Chondrocyte (in vitro differentiated cells): ENCODE measurements at places on chromosomes 7 and 10. TPM values are rescaled to one million over a fixed set of nuclear protein-coding genes. Genes with fewer than 3 reads are reported as not detected.
A peak's percentile ranks its signal among the peaks of the same experiment; 100 is the strongest.

- H3K4me1 ChIP-seq: peaks cover 10% of the 10 kb centered on the region
- no peak for DNase-seq
- H3K4me3 ChIP-seq: no peak overlapping the region
- peak overlapping the region; percentile 79 for H3K27ac ChIP-seq
These were observed 36.3 kb downstream of the DRGX start for GRCh38 chr10:49359349-49360270.

- no peak overlapping the region for H3K4me3 ChIP-seq
- peaks cover 20% of the 10 kb centered on the region for H3K27me3 ChIP-seq
- no peak overlapping the region for H3K27ac ChIP-seq
- DNase-seq: no peak
- no peaks in the 10 kb centered on the region for H3K36me3 ChIP-seq
These were observed 440 bp downstream of the CTNNA3 start for GRCh38 chr10:67695555-67695954.

DNA sequence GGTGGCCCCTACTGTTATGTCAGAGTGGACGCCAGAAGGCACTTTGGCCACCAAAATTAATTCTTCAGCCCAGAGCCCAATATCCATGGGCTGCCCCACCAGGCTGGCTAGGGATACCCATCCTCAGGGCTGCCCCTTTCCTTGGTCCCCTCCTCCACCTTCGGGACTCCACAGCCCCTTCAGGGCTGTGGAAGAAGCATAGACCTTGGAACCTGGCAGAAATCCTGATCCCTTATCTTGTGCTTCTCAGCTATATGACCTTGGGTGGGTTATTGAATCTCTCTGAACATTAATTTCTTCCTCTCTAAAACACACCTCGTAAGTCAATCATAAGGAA lies 499 bp upstream of the TMUB1 start:
- H3K36me3 ChIP-seq: no peaks in the 10 kb centered on the region
- no peak overlapping the region for H3K27ac ChIP-seq
- peaks cover 45% of the 10 kb centered on the region for H3K4me1 ChIP-seq
- DNase-seq: no peak
- peak overlapping the region; percentile 94 for H3K4me3 ChIP-seq

- H3K4me1 ChIP-seq: no peaks in the 10 kb centered on the region
- no peaks in the 10 kb centered on the region for H3K27me3 ChIP-seq
- DNase-seq: no peak
- no peak overlapping the region for H3K4me3 ChIP-seq
- peaks cover 2% of the 10 kb centered on the region for H3K36me3 ChIP-seq
These were observed 32.5 kb downstream of the C10orf143 start for GRCh38 chr10:130078120-130078519.

DNA sequence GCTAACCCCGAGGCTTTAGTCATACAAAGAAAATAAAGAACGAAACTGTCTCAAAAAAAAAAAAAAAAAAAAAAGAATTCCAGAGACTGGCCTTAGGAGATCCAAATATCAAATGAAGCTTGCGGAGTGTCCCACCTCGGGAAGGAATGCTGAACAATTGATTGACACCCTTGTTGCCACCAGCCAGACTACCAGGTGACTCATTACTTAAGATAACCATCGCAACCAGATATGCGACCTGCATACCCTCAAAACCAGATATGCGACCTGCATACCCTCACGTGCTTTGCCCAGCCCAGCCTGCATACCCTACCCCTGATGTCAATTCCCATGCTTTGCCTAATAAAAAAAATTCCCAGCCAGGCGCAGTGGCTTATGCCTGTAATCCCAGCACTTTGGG lies 2.7 kb upstream of the PRKRIP1 start:
- H3K4me3 ChIP-seq: no peak overlapping the region
- no peaks in the 10 kb centered on the region for H3K27me3 ChIP-seq
- no peak for DNase-seq
- H3K36me3 ChIP-seq: peaks cover 2% of the 10 kb centered on the region
- peaks cover 19% of the 10 kb centered on the region for H3K4me1 ChIP-seq

DNA sequence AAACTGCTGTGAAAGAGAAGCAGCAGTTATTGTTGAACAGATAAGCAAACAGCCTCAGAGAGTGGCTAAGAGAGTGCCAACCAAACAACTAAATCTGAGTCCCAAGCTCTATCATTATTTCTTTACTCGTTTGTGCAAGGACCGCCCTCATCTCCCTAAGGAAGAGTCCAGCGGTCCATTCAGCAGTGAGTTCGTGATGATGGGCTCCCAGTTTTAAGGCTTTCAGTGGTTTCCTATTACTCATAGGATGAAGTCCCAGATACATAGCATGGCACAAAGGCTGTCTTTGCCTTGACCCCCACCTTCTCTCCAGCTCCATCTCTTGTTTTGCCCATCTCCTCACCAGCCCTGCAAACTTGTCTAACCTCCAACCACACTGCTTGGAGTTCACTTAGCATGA lies 24.3 kb upstream of the PDE1C start:
- H3K27ac ChIP-seq: peak overlapping the region; percentile 86
- H3K27me3 ChIP-seq: no peaks in the 10 kb centered on the region
- no peak for DNase-seq
- H3K36me3 ChIP-seq: no peaks in the 10 kb centered on the region
- no peak overlapping the region for H3K4me3 ChIP-seq

GRCh38 chr7:28998105-28998504 lies 40.0 kb upstream of the TRIL start:
- H3K27me3 ChIP-seq: no peaks in the 10 kb centered on the region
- no peaks in the 10 kb centered on the region for H3K4me1 ChIP-seq
- no peak for DNase-seq
- no peak overlapping the region for H3K27ac ChIP-seq
- H3K4me3 ChIP-seq: no peak overlapping the region

DNA sequence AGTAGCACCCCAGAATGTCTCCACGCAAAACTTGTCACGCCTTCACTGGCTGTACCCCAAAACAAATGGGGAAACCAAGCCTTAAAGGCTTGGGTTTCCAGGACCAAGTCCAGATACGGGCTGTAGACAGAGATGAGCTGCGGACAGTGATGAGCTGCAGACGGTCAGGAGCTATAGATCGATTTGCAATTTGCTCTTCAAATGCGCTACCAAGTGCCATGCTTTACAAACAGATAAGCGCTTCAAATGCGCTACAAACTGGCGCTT lies 658 bp upstream of the SGCE start:
- H3K36me3 ChIP-seq: no peaks in the 10 kb centered on the region
- no peak for DNase-seq
- H3K4me3 ChIP-seq: peak overlapping the region; percentile 93
- no peaks in the 10 kb centered on the region for H3K27me3 ChIP-seq
- peak overlapping the region; percentile 96 for H3K27ac ChIP-seq
- H3K4me1 ChIP-seq: peaks cover 14% of the 10 kb centered on the region

- H3K27me3 ChIP-seq: no peaks in the 10 kb centered on the region
- no peaks in the 10 kb centered on the region for H3K36me3 ChIP-seq
- no peak overlapping the region for H3K27ac ChIP-seq
- peaks cover 20% of the 10 kb centered on the region for H3K4me1 ChIP-seq
- DNase-seq: no peak
- H3K4me3 ChIP-seq: no peak overlapping the region
These were observed 319.9 kb upstream of the AKR1E2 start for GRCh38 chr10:4506095-4506494.

GRCh38 chr10:69636626-69637605 lies 6.9 kb downstream of the FAM241B start:
- no peak overlapping the region for H3K27ac ChIP-seq
- no peak for DNase-seq
- no peak overlapping the region for H3K4me3 ChIP-seq
- H3K27me3 ChIP-seq: no peaks in the 10 kb centered on the region
- H3K4me1 ChIP-seq: peaks cover 43% of the 10 kb centered on the region

DNA sequence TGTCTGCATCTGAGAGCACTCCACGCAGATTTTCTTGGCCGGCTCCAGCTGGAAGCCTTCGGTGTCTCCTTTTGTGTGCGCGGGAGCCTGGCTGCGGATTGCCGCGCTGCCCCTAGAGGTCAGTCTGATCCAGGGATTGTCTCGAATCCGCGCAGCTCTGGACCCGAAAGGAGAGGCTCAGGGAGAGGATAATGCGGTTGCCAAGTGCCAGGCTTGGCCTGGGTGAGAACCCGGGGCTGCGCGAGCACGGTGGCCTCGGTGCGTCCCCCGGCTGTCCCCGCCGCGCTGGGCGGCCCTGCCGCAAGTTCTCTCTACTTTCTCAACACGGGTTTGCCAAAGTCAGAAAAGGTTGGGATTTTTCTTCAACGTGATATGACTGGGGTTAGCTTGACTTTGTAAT lies 140.9 kb downstream of the ADCYAP1R1 start:
- no peaks in the 10 kb centered on the region for H3K36me3 ChIP-seq
- DNase-seq: no peak
- no peak overlapping the region for H3K27ac ChIP-seq

- no peak overlapping the region for H3K4me3 ChIP-seq
- peaks cover 45% of the 10 kb centered on the region for H3K4me1 ChIP-seq
- H3K36me3 ChIP-seq: peaks cover 18% of the 10 kb centered on the region
- H3K27me3 ChIP-seq: no peaks in the 10 kb centered on the region
- no peak overlapping the region for H3K27ac ChIP-seq
These were observed 67.6 kb upstream of the DDC start for GRCh38 chr7:50632561-50633413.

GRCh38 chr7:116483271-116483942 lies 16.1 kb upstream of the CAV2 start:
- peaks cover 38% of the 10 kb centered on the region for H3K4me1 ChIP-seq
- H3K27ac ChIP-seq: peak overlapping the region; percentile 83
- H3K36me3 ChIP-seq: no peaks in the 10 kb centered on the region
- no peaks in the 10 kb centered on the region for H3K27me3 ChIP-seq
- no peak for DNase-seq

DNA sequence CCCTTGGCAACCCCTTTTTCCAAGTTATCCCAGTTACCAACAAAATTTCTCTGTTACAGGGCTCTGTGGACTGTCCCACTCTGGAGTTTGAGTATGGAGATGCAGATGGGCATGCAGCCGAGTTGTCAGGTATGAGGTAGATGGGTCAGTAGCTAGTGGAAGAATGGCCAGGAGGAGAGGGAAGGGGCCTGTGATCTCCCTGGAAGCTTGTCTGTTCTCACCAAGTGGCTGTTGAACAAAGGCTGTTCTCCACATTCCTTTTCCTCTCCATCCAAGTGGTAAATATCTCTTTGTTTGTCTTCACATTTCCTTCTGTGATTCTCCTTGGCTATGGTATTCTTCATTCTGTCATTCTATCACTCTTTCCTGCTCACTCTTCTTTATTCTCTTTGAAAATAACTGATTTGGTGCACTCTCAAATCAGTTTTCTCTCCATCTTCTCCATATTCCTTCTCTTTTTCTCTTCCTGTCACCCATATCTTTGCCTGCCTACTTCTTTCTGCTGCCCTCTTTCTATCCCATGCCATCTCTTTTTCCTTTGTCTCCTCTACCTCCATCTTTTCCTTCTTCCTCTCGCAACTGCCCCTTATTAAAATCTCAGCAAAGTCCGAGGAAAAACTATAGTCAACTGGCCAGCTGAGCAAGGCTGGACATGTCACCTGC lies 5.9 kb downstream of the STRIP2 start:
- no peak for DNase-seq
- H3K4me1 ChIP-seq: peaks cover 14% of the 10 kb centered on the region
- no peak overlapping the region for H3K27ac ChIP-seq
- H3K36me3 ChIP-seq: no peaks in the 10 kb centered on the region

ELMO1 gene
- 0.33 to 0.60 TPM (median 0.42 TPM) in 3 replicates for total RNA-seq

C1QL3 gene
- 0.13 TPM in 1 of 3 replicates, not detected in the others for total RNA-seq

GIMAP5 gene
- not detected in 3 replicates for total RNA-seq

MRLN gene
- not detected in 3 replicates for total RNA-seq

PMPCB gene
- 34.1 to 46.1 TPM (median 37.1 TPM) in 3 replicates for total RNA-seq

NKX2-3 gene
- total RNA-seq: not detected in 3 replicates
